ENCODE measurements at places on chromosomes 5 and 9.

DNA sequence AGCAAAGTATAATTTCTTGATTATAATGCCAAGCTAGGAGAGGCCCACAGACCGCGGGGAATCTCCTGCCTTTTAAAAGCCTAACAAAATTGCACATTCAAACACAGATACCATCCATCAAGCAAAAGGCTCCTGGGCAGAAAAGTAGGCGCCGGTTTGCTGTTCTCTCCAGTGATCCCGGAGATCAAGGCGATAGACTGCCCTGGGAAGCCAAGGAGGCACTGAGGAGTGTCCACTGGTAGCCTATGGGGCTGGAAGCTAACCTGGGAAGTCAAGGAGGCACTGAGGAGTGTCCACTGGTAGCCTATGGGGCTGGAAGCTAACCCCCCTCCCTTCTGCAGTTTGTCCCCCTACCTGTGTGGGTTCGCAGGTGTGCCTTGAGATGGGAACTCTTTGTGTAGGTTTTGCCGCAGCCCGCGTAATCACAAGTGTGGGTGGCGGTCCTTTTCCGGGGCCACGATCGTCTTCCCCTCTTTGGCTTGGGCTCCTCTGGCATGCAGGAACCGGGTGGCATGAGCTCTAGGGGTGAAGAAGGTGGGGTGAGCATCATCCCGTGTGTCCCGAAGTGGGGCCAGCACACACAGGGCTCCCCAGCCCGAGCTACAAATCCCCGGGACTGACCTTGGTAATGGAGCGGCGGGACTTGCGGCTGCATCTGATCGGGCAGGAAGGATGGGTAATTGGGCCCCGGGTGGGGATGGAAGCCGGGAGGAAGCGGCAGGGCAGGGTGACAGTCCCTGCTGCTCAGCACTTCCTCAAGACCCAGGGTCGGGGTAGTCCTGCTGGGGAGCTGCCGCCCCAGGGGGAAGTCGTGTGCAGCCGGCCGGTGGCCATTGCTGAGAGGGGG is 2.7 kb downstream of the KLF4 start:
- DNase-seq: peak; percentile 80

- no peak for DNase-seq
Observed at GRCh38 chr9:73116031-73116430, 35.6 kb upstream of the ANXA1 start.

DNA sequence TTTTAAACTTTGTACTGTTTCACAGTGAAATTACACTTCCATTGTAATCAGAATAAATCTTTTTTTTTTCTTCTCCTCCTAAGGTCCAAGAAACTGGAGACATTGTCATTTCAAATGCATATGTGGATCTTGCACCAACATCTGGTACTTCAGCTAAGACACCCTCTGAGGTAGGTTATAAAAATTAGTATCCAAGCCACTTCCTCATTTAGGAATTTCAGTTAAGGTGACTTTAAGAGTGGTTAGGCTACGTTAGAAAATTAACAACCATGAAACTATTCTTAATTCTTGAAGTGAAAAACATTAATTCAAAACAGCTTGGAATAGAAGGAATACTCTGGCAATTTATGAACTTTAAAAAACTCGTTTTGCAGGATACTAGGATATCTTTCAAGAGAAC is 77.5 kb downstream of the HSD17B4 start:
- DNase-seq: no peak

DNA sequence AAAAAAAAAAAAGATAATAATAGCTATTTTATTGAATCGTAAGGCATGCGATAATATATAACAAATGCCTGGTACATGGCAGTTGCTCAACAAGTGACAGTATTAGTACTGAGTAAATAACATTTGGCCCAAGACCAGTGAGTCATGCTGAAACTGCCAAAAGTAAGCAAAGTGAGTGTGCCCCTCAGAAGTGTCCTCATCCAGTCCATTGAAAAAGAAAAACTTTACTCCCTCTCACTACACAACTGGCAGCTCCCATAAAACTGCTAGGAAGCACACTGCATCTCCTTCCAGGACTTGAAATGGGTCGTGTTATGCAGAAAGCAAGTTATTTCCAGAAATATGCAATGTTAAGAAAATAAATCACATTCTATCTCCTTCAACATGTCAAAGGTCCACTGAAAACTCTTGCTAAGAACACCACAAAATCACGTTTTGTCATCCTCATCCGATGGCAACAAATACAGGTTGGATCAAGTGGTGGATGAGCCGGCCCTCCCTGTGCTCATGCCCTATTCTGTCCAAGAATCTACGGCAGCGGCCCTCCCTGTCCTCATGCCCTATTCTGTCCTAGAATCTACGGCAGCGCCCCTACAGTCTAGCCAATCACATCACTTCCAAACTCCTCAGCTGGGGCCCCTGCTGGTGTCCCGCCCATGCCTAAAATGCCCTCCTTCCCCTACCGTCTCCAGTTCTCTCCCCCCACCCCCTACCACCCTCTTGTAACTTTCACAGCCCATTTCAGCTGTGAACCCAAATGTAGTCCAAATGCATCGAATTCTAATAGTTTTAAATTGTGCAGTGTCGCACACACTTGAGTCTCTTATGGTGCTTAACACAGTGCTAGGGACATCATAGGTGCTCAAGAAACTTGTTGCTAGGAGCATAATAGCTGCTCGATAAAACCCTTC is 12.5 kb downstream of the PTCH1 start:
- peak; percentile 43 for DNase-seq

DNA sequence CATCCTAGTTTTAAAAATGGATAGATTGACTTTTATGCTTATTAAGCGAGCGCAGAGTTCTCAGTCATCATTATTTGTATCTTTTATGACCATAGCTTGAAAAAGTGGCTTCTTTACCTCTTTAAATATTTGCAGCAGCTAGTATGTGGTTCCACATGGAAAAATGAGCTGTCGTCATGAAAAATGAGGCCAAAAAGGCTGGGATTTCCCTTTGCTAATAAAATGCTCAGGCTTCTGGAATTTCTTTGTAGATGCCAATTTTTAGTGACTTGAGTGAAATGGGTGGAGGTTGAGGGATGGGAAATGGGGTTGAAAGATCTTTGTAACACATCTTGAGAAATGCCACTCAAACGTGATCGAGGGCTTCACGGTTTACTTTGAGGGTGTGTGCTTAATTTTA is 35.2 kb downstream of the RAI14 start:
- DNase-seq: no peak

DNA sequence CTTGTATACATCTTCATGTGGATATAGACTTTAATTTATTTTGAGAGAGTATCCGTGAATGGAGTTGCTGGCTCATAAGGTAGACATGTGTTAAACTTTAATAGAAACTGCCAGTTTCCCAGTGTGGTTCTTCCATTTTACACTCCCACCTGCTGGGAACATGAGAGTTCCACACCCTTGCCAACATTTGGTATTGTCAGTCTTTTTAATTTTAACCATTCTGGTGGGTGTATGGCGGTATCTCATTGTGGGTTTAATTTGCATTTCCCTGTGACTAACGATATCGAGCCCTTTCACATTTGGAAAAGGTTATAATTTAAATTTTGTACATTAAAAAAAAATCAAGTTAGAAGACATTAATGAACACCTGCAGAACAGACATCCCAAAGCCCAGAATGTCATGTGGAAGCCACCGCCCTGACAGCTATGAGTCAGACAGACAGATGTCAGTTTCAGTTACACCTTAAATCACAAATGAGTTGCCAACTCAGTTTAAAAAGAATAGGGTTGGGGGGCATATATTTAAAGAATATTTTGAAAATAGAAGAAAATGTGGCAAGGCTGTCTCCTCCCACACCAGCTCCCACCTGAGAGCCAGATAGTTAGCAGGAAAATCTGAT is 36.9 kb downstream of the ANKRD33B start:
- DNase-seq: no peak

- DNase-seq: no peak
Observed at GRCh38 chr5:138129347-138129746, 9.9 kb downstream of the NME5 start.

- peak; percentile 72 for DNase-seq
Observed at GRCh38 chr5:56522960-56523359, 289.8 kb upstream of the ANKRD55 start.

DNA sequence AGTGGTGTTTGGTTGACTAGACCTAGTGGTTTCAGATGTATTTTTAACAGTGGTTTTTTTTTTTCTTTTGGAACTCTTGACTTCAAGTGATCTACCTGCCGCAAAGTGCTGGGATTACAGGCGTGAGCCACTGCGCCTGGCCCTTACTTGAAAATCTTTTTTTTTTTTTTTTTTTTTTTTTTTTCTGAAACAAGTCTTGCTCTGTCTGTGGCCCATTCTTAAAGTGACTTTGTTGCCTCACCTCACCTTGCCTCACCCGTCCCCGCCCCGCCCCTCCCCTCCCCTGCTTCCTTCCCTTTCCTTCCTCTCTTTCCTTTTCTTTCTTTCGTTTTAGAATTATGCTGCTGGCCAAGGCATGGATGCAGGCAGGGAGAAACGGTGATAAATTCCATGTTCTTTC is 26.0 kb downstream of the GPBP1 start:
- DNase-seq: no peak

DNA sequence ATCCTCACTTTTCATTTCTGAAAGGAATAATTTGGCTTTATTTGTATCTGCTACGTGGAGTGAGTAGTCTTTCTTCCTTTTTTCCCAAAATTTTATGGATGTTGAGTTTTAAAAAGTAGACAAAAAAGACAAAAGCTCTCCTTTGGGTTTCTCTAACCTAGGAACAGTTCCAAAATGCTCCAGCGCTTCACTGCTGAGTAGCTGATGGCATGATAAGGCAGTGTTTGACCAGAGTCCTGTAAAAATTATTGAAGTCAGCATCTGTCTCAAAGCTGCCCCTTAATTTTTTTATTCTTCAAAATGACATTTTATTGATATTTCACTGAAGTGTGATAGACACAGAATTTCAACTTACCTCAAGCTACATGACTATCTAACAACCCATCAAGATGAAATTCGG is 219.0 kb downstream of the ADAMTSL1 start:
- no peak for DNase-seq

DNA sequence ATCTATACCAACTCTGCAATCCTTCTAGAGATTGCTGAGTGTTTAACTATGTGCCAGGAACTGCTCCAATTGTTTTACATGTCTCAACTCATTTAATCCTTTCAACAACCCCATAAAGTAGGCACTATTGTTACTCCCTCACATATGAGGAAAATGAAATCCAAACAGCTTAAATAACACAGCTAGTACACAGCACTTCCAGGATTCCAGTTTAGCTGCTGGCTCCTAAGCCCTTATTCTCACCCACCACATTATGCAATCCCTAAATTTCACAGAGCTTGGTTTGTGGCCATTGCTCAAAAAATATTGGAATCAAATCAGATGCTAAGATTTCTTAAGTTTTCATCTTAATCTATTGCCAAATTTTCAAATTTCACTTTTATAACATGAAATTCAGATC is 84.9 kb downstream of the PRELID2 start:
- DNase-seq: no peak
